ENCODE measurements at places on chromosomes 5 and 9.

DNA sequence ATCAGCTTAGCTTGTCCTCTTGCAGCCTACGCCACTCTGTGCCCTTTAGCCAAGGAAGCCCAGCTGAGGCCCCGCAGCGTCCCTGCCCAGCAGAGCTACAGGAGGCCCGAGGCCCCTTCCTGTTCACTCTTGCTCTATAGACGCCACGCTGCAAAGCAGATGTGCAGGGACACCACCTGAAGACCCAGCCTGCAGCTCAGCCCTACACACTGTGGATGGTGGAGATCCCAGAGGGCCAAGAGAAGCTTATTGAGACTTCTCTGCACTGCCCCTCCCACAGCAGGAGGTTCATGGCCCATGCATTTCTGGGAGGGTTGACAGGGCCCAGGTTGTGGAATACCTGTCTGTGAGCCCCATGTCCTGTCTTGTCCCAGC is 33.6 kb downstream of the IRF1 start:
- no peak for DNase-seq

DNA sequence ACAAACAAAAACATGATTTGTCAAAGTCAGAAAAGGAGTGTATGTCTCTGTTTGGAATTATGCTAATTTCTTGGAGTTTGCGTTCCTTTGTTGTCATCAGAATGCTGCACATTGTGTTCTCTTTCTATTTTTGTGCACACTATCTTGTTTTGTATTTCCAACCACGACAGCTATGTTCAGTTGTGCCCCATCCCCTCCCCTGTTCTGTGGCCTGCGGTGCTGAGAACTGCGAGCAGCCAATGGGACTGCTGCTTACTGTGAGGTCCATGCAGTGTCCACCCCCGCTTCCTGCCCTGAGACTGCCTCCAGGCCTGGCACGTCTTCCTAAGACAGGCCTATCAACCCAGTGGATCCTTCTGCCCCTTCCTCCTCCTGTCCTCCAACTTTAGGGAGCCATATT is 76.8 kb downstream of the PALM2AKAP2 start:
- peak; percentile 47 for DNase-seq

DNA sequence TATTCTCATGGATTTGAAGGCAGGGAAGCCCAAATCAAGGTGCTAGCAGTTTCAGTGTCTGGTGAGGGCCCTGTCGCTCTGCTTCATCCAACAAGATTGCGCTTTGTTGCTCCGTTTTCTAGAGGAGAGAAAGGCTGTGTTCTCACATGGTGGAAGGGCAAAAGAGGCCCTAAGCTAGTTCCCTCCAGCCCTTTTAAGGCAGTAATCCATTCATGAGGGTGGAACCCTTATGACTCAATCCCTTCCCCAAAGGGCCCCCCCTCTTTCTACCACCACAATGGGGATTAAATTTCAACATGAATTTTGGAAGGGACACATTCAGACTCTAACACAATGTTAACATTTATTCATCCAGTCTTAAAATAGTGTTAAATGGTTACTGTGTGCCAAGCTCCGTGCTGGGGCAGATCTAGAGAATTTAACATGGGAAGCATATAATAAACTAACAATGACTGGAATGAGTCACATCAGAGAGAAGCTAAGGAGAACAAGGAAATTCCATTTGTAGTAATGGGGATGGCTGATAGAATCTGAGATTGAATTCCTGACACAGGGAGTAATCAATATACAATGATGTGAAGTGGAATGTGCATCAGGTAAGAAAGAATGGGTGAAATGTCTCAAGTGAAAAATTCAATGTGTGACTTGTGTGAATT is 382.8 kb upstream of the ZNF608 start:
- no peak for DNase-seq

DNA sequence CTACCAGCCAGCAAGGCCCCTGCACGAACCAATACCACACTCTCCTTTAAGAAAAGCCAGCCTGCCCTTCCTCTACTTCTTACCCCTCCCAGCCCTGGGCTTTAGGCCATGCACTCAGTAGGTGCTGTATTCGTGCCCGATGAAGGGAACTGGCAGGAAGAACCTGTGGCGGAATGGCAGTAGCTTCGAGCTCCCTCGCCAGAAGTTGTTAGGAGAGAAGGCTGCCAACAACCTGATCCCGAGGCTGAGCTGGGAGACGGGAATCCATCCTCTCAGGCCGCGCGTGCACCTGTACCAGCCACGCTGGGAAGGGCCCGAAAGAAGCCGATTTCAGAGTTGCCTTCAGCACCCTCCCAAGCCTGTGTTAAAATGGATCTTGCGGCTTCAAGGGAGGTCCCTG is 45.3 kb upstream of the AKNA start:
- DNase-seq: no peak

DNA sequence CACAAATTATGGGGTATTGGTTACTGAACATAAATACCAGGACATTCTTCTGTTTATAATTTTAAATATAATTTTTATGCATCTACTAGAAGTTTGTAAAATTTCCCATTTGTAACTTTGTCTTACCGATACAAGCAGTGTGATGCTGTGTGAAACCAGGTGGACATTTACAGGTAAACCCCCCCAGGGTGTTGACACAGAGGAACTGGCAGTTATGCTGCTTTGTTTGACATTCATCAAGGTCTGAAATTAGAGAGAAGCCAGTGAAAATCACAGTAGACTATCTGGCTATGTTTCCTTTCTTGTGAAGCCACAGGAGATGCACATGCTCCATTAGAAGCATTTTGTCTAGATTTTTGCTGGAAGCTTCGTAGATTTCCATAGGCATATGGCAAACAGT is 190.9 kb downstream of the SLC12A2 start:
- DNase-seq: no peak

GRCh38 chr9:107068581-107068980 is 205.6 kb downstream of the ZNF462 start:
- no peak for DNase-seq

GRCh38 chr9:124707666-124708065 is 63.4 kb downstream of the NR6A1 start:
- DNase-seq: no peak

DNA sequence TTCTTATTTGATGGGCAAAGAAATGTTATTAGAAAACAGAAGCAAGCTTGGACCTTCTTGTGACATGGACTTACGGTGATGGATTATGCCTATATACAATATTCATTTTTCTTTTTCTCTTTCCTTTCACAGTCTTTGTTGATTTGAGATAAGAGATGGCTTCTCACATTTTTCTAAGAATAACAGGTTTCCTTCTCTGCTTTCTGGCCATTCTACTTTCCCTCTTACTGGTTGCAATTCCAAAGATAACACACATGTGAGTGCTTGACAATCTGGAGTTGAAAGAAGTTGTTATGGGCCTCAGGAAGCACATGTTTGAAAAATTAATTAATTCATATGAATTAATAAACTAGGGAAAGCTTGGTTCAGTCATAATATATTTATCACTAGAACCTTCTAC is 89.8 kb upstream of the RPS23 start:
- no peak for DNase-seq

DNA sequence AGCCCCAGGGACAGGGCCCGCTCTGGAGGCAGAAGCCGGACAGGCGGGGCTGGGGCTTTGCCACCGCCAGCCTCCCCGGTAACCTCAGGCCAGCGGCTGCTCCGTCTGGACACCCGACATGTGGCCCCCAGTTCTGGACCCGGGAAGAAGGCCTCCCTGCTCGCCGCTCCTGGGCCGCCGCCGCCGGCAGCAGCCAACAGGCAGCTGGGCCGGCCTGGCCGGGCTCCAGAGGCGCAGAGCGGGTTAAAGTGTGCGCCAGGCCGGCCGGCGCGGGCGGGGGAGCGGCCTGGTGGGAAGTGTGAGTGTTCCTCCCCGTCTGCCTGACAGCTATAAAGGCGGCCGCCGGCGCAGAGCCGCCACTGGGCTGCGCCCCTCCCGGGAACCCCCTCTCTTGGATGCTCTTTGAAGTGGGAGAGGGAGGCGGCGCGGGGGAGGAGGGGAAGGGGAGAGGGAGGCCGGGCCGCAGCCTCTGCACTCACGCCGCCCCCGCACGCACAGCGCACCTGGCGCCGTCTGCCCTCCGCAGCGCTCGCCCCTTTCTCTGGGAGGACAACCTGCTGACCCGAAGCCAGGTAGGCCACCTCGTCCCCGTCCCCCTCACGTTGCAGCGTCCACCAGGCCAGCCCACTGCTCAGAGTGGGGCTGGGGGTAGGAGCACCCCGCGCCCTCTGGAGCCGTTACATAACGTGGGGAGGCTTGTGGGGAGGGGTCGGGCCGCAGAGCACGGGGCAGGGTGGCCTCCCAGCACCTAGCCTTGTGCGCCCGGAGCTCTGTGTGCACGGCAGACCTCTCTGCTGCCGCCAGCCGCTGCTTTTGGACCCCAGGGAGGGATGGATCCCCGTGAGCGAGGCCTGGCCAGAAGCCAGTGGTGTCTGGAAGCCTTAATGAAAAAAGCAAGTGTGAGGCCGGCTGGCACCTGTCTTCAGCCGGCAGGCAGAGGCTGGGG is at the start of gene ADAMTSL2:
Gene ADAMTSL2 (plus strand): TSS at position 359 of the 946 bp plus-strand sequence. CDS start 2,009 bp downstream, outside the sequence.
- peak; percentile 85 for DNase-seq

DNA sequence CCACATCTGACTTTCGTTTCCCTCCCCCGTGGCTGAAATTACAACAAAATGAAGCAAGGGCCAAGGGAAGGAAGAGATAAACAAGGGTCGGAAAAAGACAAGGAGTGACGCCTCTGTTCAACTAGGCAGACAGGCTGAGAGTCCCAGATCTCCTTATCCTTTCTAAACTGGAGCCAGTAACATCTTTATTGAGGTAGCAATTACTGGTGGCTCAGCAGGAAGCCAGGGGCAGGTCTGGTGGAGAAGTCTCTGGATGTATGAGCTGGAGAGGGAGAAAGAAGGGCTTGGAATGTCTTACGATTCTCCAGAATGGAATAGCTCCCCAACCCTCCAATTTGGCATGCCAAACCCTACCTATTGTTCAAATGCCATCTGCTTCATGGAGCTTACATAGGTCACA is 190.8 kb upstream of the BRINP1 start:
- DNase-seq: no peak

- DNase-seq: no peak
Observed at GRCh38 chr5:60514152-60514551, 185.8 kb downstream of the DEPDC1B start.

- no peak for DNase-seq
Observed at GRCh38 chr5:155024015-155024414, 10.5 kb downstream of the KIF4B start.

- no peak for DNase-seq
Observed at GRCh38 chr9:69276775-69277174, 48.2 kb upstream of the ENTREP1 start.

GRCh38 chr9:86407022-86407421 is 52.8 kb upstream of the TUT7 start:
- DNase-seq: no peak

DNA sequence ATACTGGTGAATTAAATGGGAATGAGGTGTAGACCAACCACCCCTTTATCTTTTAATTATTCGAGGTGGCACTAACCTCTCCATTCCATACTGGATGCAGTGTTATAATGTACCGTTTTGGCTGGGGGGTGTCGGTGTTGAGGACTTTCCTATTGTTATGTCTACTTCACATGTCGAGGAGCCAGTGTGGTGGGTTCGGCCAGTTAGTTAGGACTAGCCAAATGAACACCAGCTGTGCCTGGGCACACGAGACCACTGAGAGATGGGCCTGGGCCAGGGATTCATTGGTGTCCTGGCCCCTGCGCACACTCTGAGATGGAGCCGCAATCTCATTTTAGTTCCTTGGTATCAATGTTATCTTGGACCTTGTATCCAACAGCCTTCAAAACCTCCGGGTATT is 186.2 kb downstream of the CACNA1B start:
- no peak for DNase-seq

DNA sequence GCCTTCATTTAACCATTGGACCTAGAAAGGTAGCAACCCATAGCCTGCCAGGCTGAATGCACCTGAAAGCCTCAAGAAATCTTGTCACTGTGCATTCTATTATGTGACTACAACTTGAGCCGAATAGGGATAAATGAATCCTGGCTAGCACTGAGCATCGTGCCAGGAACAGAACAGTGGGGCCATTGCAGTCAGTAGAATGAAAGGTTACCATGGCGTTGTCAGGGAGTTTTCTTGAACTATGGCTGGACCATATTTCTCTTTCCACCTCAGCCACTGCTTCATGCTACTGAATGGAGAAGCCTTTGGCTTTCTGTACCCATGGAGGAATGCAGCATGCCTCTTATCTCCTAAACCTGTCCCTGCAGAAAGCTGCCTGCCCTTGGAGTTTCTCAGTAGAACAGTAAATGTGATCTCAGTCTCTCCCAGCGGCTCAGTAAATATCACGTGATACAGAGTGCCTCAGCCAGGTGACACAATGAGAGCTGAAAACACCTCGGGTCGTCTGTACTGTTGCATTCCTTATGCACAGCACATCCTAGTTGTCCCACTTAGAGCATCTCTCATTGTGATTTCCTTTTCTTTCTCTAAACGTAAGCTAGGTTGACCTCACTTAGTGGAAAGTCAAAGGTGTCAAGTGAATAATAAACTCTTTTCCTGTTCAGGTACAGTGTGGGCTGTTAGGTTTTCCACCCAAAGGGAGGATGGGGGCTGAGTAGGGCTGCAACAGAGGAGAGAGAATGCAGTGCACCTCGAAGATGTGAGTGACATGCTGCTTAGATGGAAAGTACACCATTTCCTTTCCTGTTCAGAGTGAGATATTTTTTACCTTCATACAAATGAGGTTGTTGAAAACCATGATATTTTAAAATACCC is 115.3 kb downstream of the MACIR start:
- no peak for DNase-seq

DNA sequence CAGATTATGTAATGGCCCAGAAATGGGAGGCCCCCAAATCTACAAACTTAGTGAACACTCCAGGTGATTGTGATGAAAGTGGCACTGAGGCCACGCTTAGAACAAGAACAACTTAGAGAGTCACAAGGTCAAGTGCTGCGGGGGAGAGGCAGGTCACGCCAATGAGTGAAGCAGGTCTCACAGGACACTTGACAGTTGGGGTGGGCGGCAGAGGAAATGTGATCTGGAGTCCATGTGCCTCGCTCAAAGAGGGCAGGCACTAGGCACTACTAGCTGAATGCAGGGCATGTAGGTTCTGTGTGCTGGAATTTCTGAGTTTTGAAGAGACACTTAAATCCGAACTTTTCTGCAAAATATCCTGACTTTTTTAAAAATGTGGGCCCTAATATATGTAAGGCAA is 193.2 kb upstream of the RORB start:
- no peak for DNase-seq

DNA sequence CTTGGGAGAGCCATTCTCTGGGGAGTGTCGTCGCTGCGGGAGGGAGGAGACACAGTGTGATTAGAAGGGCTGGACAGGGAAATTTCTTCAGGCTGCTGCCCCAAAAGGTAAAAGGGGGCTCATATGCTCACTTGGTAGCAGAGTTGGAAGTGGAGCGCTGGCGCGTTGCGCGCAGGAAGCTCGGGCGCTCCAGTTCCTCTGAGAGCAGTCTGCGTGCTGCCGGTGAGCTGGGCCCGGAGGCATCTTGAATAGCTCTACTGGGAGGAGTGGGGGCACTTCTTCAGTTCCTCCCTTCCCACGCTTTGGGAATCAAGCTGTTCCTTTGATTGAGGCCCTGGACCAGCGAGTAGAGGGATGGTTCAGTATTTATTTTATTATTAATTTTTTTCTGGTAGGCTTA is 2.7 kb downstream of the RXFP3 start:
- DNase-seq: no peak

DNA sequence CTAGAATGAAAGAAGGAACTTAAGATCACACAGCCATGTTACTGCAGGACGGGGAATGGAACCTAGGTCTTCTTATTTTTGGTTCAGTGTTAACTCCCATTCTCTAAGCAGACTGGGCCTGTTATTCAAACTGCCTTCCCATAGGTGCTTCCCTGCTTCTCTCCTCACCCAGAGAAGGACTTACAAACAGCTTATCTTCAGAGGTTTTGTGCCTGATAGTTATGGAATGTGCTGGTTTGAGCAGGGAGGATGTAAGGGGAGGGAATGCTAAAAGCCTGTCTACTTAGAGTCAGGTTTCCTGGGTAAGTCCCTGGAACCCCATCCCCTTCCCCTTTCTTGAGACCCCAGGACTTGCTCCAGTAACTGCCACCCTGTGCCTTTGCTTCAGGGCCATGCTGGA is 4.2 kb upstream of the PSMD5 start:
- no peak for DNase-seq
